ENCODE measurements at places on chromosomes 1 and 21.

DNA sequence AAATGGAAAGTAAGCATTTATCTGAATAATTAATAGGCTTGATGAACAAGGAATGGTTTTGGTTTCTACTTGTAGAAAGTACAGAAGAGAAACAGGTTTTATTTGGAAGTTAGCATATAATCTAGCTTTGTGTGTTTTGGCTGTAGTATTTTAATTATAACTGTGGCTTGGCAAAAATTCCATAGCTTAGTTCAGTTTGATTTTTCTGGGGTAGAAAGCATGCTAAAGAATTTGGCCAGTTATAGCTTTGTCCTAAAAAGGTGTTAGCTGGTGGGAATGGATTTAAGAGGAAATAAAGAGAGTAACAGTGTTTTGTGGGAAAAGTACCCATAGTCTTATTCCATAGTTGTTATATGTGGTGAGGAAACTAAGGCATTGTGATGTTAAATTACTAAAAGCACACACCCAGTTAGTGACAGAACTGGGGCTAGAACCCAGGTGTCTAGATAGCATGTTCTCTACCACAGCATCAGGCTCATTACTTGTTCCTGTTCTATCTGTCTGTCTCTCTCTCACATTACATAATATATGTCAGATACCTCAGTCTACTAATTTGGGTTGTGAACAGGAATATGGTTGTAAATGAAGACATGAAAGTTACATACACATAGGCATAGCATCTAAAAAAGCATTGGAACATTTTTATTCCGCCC lies 55.0 kb downstream of the MPZL1 start:
- no peak for DNase-seq

GRCh38 chr1:247849616-247850015 lies 7.4 kb upstream of the TRIM58 start:
- no peak for DNase-seq

GRCh38 chr21:31310750-31311149 lies 33.3 kb downstream of the TIAM1 start:
- no peak for DNase-seq

DNA sequence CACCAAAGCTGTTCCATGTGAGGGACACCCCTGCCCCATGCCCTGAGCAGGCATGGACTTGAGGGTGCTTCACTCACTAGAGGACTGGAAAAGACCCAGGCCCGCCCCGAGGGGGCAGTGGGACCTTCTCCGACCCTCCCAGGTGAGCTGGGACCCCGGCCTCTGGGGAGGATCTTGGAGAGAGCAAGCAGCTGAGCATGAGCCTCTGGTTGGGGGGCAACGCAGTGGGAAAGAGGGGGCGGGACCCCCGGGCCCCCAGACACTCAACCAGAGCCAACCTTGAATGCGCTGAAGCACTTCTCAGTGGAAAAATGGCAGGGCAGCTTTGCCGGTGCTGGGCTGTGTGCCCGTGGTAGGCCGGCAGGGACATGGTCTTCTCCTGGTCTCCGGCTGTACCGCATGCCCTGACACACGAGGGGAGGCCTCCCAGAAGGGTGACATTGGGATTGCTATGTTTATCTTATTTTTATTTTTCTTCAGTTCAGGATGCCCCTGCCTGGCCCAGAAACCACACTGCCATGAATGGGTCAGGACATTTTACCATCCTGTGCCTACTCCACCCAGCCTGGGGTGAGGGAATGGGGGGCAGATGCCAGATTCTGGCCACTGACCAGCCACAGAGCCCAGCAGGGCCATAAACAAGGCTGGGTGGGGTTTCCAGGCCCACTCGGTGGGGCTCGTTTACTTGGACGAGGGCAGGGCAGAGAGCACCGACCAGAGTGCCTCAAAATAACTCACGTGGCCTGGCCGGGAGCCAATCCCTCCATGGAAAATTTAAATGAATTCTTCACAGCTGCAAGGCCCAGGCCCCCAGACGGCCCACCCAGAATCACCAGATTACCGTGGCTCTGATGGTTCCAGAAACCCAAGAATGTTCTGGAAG lies 17.2 kb upstream of the LAPTM5 start:
- no peak for DNase-seq

DNA sequence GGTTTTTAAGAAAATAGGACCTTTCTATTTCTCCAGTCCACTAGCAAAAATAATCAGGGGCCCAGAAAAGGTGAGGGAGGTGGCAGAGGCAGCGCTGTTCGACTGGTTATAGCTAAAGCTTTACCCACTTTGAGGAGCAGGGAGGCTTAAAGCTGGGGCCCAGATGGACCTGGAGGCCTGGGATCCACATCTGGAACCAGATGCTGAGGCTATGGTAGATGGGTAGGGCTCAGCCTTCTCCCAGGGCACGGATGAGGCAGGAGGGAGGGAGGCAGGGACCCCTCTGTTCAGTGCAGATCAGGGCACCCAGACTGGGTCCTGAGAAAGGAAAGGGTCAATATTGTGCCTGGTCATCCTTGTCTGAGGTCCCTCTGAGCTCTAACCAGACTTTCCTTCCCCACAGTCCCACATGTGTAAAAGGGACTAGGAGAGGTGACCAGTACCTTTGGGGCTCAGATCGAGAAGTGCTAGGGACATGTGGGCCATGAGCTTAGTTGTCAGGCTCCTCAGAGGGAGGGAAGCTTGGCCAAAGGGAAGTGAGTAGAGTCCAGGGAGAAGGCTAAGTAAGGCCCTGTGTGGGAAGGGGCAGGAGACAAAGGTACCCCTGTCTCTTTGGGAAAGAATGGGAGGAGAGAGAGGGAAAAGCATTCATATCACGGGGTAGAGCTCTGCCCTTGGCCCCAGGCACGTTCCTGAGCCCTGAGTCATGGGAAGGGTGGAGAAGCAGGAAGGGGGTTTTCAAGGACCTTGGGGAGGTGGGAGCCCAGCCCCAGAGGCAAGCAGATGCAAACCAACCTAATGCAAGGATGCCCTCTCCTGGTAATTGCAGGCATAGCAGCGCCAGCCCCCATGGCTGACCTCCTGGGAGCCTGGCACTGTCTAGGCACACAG lies 15.4 kb downstream of the LMNA start:
- DNase-seq: no peak

GRCh38 chr1:78136680-78137079 lies 90.9 kb downstream of the GIPC2 start:
- DNase-seq: no peak

DNA sequence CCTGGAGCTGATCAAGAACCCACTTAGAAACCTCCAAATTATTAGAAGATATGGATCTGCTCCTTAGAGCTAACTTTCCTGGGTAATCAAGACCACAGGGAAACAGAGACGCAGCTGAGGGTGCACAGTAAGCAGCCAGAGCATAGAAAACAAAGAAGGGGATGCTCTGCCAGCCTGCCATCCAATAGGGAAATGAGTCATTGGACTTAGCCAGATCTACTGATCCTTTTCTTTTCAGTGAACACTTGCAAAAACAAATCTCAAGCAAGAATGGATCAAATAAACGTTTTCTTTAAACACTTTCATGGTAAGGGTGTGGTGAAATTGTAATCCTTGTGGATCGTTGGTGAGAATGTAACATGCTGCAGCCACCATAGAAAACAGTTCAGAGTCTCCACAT lies 474.0 kb downstream of the LTN1 start:
- no peak for DNase-seq

DNA sequence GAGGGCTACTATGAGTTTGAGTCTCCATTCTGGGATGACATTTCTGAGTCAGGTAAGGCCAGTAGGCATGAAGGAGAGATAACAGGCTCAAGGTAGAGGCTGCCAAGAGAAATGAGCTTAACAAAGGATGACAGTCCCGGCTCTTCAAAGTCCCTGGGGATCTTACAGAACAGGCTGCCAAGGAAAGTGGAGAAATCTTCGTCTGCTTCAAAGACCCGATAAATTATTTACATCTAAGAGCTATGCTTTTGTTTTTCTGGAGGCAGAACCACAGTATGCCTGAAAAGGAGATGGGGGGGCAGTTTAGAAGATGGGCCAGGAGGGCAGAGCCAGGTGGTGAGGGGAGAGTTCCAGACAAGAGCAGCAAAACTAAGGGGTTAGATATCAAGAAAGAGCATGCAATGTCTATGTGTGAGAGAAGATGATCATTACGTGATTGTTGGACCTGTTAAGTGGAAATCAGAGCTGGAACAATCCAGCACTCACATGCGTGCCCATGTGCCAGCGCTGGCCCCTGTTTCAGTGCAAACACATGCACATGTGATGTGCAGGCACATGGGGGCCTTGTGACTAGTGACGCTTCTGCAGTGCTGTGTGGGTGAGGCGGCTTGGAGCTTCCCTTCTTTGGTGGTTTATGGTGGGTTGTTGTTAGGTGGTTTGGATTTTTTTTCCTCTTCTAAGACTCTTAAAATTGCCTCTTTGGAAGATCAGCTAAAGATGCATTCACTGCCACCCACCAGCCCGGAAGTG lies 25.7 kb downstream of the CAMK1G start:
- DNase-seq: no peak

All from stimulated activated CD8-positive, alpha-beta memory T cell treated with anti-CD3 and anti-CD28 coated beads, Interleukin-7, amount 100 ng/mL, for 4 hours (primary cell).